ENCODE measurements at places on chromosomes 5 and 9. TPM values are rescaled to one million over a fixed set of nuclear protein-coding genes. Genes with fewer than 3 reads are reported as not detected.

GRCh38 chr5:147826361-147826760 lies 5.1 kb downstream of the SPINK1 start:
- no peak for DNase-seq

The GADD45G gene
- total RNA-seq: not detected

The CATSPER3 gene
- total RNA-seq: 0.08 TPM

- DNase-seq: no peak
Measured at GRCh38 chr9:84154320-84154719, 173.7 kb downstream of the RMI1 start.

GRCh38 chr9:121679901-121680635 lies 28.6 kb downstream of the DAB2IP start:
- DNase-seq: no peak

The C5 gene
- 2.4 TPM for total RNA-seq

The NPR3 gene
- 9.9 TPM for total RNA-seq

The ESM1 gene
- total RNA-seq: 1.8 TPM

DNA sequence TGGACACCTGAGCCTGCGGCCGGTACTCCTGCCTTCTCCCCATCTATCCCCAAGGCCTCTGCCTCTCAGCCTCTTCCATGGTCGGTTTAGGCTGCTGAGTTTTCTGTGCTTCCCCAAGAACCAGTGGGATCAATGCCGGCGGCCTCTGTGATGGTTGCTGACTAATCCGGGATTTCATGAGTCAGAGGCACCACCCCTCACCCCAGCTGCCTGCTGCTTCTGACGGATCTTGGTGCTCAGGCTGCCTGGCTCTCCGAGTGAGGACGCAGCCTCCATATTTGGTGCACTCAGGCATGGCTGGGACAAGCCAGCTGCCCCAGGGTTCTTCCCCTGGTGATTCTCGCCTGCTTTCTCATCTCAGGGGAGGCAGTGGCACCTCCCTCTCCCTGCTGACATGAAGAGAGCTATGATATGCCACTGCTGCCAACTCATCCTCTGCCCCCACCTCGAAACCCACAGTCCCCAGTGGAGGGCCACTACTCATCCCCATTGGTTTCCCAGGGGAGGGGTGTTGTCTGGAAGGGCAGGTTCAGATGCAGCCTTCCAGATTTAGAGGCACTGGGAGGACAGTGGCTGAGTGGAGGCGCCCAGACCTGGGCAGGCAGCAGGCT lies 3.3 kb upstream of the MAN1B1 start:
- peak; percentile 91 for DNase-seq

The HSD17B3 gene
- not detected for total RNA-seq

The SELENOP gene
- not detected for total RNA-seq

GRCh38 chr5:146781157-146781556 lies 97.4 kb downstream of the PPP2R2B start:
- no peak for DNase-seq

The FOXD4L3 gene
- total RNA-seq: not detected

- no peak for DNase-seq
Measured at GRCh38 chr5:72433522-72433921, 73.7 kb downstream of the ZNF366 start.

DNA sequence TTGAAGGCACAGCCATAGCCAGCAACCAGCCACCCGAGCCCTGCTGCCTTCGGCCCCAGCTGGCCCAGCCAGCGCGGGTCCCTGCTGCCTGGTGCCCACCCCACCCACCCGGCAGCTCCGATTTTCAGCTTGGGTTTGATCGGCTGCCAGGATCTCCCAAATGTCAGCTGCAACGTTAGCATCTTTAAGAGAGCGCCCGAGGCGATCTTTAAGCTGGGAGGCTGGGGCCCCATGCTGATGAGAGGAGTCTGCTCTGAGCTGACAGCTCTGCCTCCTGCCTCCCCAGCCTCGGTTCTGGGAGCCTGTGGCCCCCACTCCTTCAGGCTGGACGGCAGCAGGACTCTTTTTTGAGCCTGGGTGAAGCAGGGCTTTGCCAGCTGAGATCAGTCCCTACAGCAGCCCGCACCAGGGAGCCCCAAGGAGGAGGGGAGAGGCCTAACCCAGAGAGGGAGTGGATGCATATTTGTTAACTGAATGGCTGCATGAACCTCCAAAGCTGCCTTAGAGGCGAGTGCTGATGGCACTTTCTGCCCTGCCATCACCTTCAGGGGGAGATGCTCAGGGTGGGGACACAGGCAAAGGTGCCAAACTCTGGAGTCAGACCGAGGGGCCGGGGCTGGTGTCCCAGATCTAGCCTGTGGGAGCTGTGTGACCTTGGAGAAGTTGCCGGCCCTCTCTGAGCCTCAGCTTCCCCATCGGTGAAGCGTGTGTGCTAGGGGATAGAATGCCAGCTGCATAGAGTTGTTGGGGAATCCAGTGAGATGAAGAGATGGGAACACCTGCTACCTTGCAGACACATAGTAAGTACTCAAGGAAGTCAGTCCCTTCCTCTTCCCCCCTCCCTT lies 165.5 kb downstream of the C9orf50 start:
- no peak for DNase-seq

DNA sequence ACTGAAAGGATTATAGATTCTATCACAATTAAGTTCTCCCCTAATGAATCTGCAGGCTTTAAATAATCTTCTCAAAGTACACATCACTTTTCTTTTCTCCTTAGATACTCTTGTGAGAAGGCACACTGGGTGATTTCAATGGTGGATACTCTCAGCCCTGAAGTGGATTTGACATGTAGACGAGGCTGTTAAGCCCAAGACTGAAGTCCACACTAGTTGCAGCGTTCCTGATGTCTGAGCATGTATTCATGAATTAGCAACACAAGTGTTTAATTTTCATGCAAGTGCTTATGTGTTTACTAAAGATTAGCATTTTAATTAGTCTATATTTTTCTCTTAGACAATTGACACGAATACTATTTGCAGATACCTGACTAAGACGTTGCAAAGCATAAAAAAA lies 218.9 kb downstream of the TMEM161B start:
- DNase-seq: no peak

GRCh38 chr5:169636477-169637084 lies 494 bp upstream of the DOCK2 start:
- DNase-seq: no peak

- DNase-seq: peak; percentile 87
Measured at GRCh38 chr9:16335788-16336580, 534.5 kb downstream of the BNC2 start.

DNA sequence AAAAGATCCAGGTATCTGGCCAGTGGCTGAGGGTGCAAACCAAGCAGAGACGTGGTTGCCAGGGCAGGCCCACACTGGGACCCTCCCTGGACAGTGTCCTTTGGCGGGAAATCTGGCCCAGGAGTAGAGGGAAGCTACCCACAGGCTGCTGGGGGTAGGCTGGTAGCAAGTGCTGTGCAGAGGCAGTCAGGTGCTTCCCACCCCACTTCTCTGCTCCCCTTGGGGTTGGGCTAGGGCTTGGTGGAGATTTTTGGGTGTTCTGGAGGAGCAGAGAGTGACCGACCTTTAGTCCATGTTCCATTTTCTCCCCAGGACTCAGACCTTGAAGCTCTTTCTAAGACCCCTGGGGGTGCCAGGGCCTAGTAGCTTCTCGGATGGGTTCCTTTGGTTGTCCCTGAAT lies 5.6 kb downstream of the PRDM12 start:
- no peak for DNase-seq

All from SJSA1 (cell line).